SHP77 (cell line): ENCODE measurements at places on chromosomes 11 and 22.
A peak's percentile ranks its signal among the peaks of the same experiment; 100 is the strongest.

- no peak for DNase-seq
Measured at GRCh38 chr22:44448271-44448830, 49.7 kb downstream of the RTL6 start.

DNA sequence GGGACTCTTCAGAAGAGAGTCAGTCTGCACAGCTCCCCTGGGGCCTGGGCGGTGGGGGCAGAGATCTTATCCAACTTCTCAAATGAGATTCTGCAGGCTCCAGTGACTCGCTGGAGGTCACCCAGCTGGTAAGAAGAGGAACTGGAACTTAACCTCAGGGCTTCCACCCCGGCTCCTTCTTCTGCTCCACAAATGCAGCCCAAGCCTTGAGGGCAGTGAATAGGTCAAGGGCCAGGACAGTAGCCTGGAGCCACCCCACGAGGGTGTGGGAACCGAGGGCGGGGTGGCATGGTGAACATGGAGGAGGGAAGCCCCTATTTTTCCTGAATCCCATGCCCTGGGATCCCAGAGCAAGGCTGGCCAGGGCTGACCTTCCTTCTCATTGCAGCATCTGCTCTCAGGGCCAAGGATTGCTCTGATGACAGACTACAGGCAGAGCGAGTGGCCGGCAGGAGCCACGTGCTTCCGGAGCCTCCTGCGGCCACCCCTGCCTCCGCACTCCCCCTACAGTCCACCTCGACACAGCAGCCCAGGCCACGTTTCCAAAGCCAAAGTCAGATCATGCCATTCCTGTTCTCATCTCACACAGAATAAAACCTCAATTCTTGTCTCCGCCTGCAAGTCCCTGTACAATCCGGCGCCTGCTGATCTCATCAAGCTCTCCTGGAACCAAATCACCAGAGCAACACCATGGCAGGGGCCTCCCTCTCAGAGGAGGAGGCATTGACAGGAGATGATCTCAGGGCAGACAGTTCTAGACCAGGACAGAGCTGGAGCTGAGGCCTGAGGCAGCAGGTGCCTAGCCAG lies 21.1 kb upstream of the UPK3A start:
- DNase-seq = peak; percentile 90

GRCh38 chr22:42416671-42417230 lies 15.5 kb downstream of the NFAM1 start:
- no peak for DNase-seq

GRCh38 chr11:1157645-1158591 lies at the start of gene MUC5AC:
MUC5AC (plus strand) TSS chr11:1157953; CDS start chr11:1158000, 47 bp downstream.
- DNase-seq = no peak

GRCh38 chr11:91967026-91967690 lies 257.5 kb upstream of the FAT3 start:
- no peak for DNase-seq

DNA sequence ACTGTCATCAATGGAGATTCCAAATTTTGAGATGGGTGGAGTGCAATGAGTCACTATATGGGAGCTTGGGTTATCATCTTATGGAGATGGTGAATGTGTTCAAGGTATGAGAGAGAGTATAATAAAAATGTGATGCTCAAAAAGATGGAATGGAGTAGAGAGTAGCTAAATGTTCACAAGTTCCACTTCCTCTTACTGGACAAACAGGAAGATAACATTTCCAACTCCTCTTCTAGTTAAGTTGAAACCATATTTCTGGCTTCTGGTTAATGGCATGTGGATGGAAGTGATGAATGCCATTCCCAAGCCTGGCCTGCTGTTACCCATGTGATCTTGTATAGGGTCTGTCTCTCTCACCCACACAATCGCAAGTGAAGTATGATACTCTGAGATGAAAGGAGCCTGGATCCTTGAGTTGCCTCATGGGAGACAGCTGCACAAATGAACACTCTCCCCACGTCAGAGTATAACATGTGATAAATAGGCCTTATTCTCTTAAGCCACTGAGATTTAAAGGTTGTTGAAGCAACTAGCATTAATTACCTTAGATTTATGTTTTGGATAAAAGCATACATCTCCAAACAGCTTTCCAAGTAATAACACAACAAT lies 111.0 kb downstream of the RAB38 start:
- no peak for DNase-seq
